ENCODE measurements at places on chromosomes 3 and 15. TPM values are rescaled to one million over a fixed set of nuclear protein-coding genes. Genes with fewer than 3 reads are reported as not detected.

DNA sequence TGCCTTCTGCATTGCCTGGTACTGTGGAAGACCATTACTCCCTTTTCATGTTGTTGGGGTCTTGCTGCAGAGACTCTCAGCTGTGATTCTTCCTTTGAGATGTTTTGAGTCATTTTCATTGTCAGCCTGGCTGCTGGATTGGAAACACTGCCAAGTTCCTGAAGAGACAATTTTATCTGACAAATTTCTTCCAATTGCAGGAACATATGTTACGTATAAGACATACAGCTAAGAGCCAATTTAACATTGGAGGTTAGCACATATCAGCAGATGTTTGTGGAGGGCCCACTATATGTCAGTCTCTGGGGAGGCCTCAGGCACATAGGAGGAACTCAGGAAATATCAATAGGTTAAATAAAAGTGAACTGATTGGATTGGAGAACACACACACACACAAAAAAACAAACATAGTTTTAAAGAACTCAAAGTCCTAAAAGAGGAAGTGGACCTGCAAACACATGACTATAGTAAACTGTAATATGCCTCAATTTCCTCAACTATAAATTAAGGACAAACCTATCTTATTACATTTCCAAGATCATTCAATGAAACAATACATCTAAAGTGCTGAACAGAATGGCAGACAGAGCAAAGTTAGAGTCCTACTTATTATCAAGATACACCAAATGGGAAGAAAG, 172.3 kb downstream of the MYRIP start:
- DNase-seq, result peak; percentile 39

DNA sequence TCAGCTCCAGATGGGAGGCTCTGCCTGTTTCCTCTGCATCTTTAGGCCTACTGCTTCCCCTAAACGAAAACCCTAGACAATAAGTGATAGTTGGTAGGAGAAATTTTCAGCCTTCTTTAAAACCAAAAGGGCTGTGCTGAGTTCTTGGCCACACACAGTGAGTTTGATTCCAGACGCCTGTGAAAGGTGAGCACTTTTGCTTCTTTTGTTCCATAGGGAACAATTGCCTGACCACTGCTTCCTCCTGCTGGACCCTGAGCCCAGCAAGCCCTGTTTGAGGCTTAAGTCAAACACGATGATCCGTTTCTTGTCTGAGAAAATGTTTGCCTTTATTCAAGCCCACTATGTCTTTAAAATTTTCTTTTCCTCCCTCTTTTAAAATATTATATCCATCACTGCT, 493.9 kb downstream of the ZIC1 start:
- DNase-seq, result no peak

- peak; percentile 75 for DNase-seq
These were observed 15.3 kb upstream of the SMAD3 start for GRCh38 chr15:67050062-67050461.

- DNase-seq, result no peak
These were observed 68.9 kb upstream of the HERC1 start for GRCh38 chr15:63902671-63903035.

DNA sequence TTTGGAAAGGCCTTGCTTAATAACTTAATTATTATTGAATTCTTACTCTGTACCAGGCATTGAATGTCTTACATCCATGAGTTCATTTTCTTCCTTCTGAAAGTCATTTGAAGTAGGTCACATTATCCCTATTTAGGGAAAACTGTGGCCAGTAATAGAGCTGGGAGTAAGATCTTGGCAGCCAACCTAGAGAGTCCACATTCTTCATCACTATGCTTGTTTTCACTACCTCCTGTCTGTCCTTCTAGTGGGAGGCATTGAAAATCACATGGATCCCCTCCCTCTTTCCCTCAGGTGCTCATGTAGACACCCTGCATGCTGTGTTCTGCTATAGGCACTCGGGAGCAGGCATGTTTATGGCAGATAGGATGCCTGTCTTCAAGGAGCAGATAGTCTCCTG, 154.9 kb downstream of the EBLN2 start:
- peak; percentile 35 for DNase-seq

DNA sequence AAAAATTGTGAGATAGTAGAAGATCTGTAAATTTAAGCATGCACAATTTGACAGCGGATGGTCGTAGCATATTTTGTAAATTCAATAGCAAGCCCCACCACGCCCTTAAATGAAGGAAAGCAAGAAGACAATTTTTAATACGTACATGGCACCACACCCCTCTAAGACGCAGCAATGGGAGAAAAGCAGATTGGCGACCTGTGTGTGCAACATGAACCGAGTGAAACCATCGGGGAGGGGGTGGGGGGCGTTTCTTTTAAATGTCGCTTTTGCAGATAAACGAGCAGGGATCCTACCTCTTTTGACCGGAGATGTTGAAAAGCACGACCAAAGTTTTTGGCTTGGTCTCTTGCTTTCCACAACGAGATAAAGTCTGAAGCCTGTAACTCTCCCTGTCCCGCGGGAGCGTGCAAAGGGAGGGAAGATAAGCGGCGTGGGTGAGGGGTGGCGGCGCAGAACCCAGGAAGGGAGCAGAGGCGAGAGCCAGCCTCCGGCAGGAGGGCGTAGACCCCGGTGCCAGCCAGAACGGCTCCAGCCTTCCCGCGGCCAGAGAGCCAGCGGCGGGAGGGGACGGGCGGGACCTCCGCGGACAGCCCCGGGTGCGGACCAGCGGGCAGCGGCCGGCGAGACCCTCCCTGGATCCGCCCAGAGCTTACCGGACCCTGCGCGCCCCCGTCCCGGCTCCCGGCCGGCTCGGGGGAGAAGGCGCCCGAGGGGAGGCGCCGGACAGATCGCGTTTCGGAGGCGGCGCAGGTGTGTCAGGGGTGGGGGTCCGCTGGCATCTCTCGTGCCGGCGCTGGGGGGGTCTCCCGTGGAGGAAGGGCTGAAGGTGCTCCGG, at the start of gene CHL1:
Gene CHL1 (plus strand): TSS at position 453 of the 838 bp plus-strand sequence. CDS start 123,014 bp downstream, outside the sequence.
- no peak for DNase-seq

DNA sequence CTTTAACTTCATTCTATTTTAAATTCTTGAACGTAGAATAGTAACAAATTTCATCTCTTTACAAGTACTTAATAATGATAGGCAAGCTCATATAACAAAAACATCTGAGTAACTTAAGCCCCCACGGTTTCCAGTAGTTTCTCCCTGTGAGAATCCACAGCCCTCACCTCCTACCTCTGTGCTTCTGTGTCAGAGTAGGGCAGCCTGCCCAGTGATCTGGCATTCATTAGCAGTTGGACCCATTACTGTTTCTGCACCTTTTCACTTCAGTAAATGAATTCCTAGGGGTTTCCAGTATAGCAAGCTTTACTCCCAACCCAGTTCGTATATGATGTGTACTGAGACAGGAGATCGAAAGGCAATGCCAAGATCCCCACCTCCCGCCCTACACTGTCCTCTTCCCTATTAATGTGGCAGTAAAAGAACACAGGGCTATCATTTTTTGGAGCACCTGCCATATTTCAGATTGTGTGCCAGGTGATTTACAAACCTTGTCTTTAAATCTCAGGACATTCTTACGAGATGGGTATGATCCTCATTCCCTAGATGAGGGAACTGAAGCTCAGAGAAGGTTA, 40.8 kb downstream of the EIF2AK4 start:
- peak; percentile 9 for DNase-seq

GRCh38 chr3:126540951-126541627, 17.1 kb downstream of the CHST13 start:
- DNase-seq, result no peak

- DNase-seq, result peak; percentile 58
These were observed 981.9 kb downstream of the FHIT start for GRCh38 chr3:60269377-60269776.

Gene TRPM1
- total RNA-seq, result not detected

Gene FETUB
- total RNA-seq, result not detected

Gene CIP2A
- 7.1 TPM for total RNA-seq

Gene IGSF10
- 8.0 TPM for total RNA-seq

Gene RAB6B
- total RNA-seq, result 0.36 TPM

Gene FBXW12
- total RNA-seq, result 0.27 TPM

Measured in fibroblast of the aortic adventitia (primary cell).